IPS DF 6.9 (cell line): ENCODE measurements at places on chromosomes 5 and 9.

DNA sequence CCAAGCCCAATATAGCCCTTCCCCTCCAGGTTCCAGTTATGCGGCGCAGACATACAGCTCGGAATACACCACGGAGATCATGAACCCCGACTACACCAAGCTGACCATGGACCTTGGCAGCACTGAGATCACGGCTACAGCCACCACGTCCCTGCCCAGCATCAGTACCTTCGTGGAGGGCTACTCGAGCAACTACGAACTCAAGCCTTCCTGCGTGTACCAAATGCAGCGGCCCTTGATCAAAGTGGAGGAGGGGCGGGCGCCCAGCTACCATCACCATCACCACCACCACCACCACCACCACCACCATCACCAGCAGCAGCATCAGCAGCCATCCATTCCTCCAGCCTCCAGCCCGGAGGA, 6.3 kb downstream of the NR4A3 start:
- DNase-seq, result no peak
- no peak overlapping the region for H3K27ac ChIP-seq
- H3K4me3 ChIP-seq, result peak overlapping the region; percentile 3; the same call in 1 of the 2 replicates
- H3K4me1 ChIP-seq, result peaks cover 7% of the 10 kb centered on the region
- no peaks in the 10 kb centered on the region for H3K36me3 ChIP-seq
- H3K27me3 ChIP-seq, result peaks cover 64% of the 10 kb centered on the region

- no peaks in the 10 kb centered on the region for H3K27me3 ChIP-seq
- no peak overlapping the region for H3K27ac ChIP-seq
- H3K4me1 ChIP-seq, result no peaks in the 10 kb centered on the region
- no peak overlapping the region for H3K4me3 ChIP-seq
- no peaks in the 10 kb centered on the region for H3K36me3 ChIP-seq
These were observed 15.0 kb downstream of the SMAD5 start for GRCh38 chr5:136147632-136148031.

- H3K27ac ChIP-seq, result no peak overlapping the region
- no peak for DNase-seq
- no peaks in the 10 kb centered on the region for H3K4me1 ChIP-seq
- H3K4me3 ChIP-seq, result no peak overlapping the region
These were observed 415.3 kb downstream of the MAN2A1 start for GRCh38 chr5:110104726-110105669.

GRCh38 chr9:20804489-20805250, 120.6 kb downstream of the FOCAD start:
- no peaks in the 10 kb centered on the region for H3K36me3 ChIP-seq
- H3K4me1 ChIP-seq, result no peaks in the 10 kb centered on the region
- no peak overlapping the region for H3K27ac ChIP-seq
- DNase-seq, result no peak
- no peaks in the 10 kb centered on the region for H3K27me3 ChIP-seq
- no peak overlapping the region for H3K4me3 ChIP-seq

DNA sequence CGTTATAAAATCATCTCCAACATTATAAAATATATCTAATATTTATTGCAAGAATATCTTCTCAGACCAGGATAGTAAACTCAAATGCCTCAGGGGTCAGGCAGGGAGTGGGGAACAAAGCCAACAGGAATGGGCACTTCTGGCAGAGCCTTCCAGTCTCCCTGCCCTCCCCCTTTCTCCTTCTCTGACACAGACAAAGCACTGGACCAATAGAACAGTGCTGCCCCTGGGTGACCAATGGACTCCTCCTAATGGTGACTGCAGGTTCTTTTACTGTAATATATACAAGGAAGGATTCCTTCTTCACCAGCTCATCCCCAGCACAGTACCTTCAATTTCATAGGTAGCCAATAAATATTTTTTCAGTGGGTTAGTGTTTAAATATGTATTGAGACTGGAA, 31.1 kb upstream of the MAMDC2 start:
- no peaks in the 10 kb centered on the region for H3K27me3 ChIP-seq
- H3K27ac ChIP-seq, result no peak overlapping the region

- no peak overlapping the region for H3K4me3 ChIP-seq
- H3K36me3 ChIP-seq, result no peaks in the 10 kb centered on the region
- H3K27me3 ChIP-seq, result no peaks in the 10 kb centered on the region
- H3K27ac ChIP-seq, result no peak overlapping the region
- DNase-seq, result no peak
These were observed 86.9 kb upstream of the ALDH1B1 start for GRCh38 chr9:38305582-38305981.

- H3K27me3 ChIP-seq, result no peaks in the 10 kb centered on the region
- H3K36me3 ChIP-seq, result no peaks in the 10 kb centered on the region
- no peak for DNase-seq
- H3K27ac ChIP-seq, result no peak overlapping the region
These were observed 49.7 kb downstream of the C5orf15 start for GRCh38 chr5:133918731-133919130.

DNA sequence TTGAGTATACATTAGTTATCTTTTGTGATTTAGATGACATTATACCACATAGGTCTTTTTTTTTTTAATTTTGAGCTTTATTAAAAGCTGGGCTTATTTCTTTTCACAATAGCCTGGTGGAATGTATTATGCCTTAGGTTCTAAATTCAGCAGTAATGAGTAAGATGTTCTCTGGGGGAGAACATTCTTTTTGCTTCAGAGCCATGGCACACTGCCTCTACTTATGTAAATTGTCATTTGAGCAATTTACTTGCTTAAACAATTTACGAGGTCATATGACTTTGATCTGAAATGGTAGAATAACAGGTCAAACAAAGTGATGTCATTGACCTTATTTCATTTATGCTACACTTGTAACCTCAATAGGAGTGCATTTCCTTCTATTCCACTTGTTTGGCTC, 154.2 kb downstream of the FOCAD start:
- H3K27me3 ChIP-seq, result no peaks in the 10 kb centered on the region
- H3K27ac ChIP-seq, result no peak overlapping the region
- H3K36me3 ChIP-seq, result no peaks in the 10 kb centered on the region
- no peak overlapping the region for H3K4me3 ChIP-seq
- no peak for DNase-seq
- no peaks in the 10 kb centered on the region for H3K4me1 ChIP-seq

DNA sequence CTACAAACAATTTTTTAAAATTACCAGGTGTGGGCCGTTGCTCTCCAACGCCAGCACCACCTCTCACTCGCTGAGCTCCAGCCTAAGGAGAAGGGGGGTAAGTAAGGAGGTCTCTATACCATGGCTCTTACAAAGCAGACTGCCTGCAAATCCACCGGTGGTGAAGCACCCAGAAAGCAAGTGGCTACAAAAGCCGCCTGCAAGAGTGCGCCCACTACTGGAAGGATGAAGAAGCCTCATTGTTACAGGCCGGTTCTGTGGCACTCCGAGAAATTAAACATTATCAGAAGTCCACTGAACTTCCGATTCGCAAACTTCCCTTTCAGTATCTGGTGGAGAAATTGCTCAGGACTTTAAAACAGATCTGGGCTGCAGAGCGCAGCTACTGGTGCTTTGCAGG, 46.0 kb downstream of the CDO1 start:
- no peak overlapping the region for H3K27ac ChIP-seq
- H3K36me3 ChIP-seq, result no peaks in the 10 kb centered on the region
- DNase-seq, result peak; percentile 45
- no peaks in the 10 kb centered on the region for H3K27me3 ChIP-seq

GRCh38 chr5:79856456-79857055, 134.5 kb downstream of the MTX3 start:
- no peaks in the 10 kb centered on the region for H3K4me1 ChIP-seq
- H3K27ac ChIP-seq, result no peak overlapping the region
- no peak for DNase-seq
- no peaks in the 10 kb centered on the region for H3K36me3 ChIP-seq

- H3K27ac ChIP-seq, result no peak overlapping the region
- no peak overlapping the region for H3K4me3 ChIP-seq
- H3K36me3 ChIP-seq, result peaks cover 14% of the 10 kb centered on the region; the same call in 1 of the 2 replicates
- H3K27me3 ChIP-seq, result no peaks in the 10 kb centered on the region
- no peak for DNase-seq
- H3K4me1 ChIP-seq, result no peaks in the 10 kb centered on the region
These were observed 21.6 kb downstream of the NFX1 start for GRCh38 chr9:33311953-33312352.

GRCh38 chr5:150788977-150789376, 10.4 kb downstream of the SMIM3 start:
- H3K27me3 ChIP-seq, result no peaks in the 10 kb centered on the region
- no peaks in the 10 kb centered on the region for H3K36me3 ChIP-seq
- no peak overlapping the region for H3K4me3 ChIP-seq
- no peak overlapping the region for H3K27ac ChIP-seq
- no peak for DNase-seq
- H3K4me1 ChIP-seq, result no peaks in the 10 kb centered on the region

DNA sequence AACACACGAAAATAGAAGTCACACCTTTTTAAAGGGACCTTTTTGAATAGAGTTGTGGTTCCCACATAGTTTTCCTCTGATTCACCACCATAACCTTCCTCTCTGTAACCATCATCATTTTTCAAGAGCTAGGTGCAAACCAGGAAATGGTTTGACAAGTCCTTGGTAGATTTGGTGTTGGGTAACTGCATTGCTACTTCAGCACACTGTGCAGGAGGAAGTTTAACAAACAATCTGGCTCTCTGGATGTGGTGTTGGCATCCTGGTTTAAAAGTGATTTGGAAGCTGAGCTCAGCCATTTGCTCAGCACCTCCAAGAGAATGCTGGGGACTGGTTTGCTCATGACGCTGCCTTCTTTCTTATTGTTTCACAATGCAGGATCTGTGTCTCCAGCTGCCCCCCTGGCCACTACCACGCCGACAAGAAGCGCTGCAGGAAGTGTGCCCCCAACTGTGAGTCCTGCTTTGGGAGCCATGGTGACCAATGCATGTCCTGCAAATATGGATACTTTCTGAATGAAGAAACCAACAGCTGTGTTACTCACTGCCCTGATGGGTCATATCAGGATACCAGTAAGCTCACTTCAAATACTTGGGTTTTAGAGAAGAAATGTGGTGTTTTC, 213.1 kb downstream of the RFK start:
- H3K4me3 ChIP-seq, result no peak overlapping the region
- DNase-seq, result no peak
- H3K36me3 ChIP-seq, result no peaks in the 10 kb centered on the region
- H3K4me1 ChIP-seq, result 0 out of 2 replicates have a peak, but pooled peaks cover 1% of the 10 kb centered on the region
- no peak overlapping the region for H3K27ac ChIP-seq

GRCh38 chr9:116504893-116505480, 182.1 kb upstream of the TRIM32 start:
- H3K27me3 ChIP-seq, result no peaks in the 10 kb centered on the region
- H3K4me3 ChIP-seq, result no peak overlapping the region
- H3K4me1 ChIP-seq, result no peaks in the 10 kb centered on the region

- H3K4me3 ChIP-seq, result no peak overlapping the region
- DNase-seq, result no peak
- H3K36me3 ChIP-seq, result no peaks in the 10 kb centered on the region
- peaks cover 49% of the 10 kb centered on the region for H3K27me3 ChIP-seq
- H3K4me1 ChIP-seq, result peaks cover 5% of the 10 kb centered on the region
These were observed 105.6 kb downstream of the PSD2 start for GRCh38 chr5:139901251-139901575.

DNA sequence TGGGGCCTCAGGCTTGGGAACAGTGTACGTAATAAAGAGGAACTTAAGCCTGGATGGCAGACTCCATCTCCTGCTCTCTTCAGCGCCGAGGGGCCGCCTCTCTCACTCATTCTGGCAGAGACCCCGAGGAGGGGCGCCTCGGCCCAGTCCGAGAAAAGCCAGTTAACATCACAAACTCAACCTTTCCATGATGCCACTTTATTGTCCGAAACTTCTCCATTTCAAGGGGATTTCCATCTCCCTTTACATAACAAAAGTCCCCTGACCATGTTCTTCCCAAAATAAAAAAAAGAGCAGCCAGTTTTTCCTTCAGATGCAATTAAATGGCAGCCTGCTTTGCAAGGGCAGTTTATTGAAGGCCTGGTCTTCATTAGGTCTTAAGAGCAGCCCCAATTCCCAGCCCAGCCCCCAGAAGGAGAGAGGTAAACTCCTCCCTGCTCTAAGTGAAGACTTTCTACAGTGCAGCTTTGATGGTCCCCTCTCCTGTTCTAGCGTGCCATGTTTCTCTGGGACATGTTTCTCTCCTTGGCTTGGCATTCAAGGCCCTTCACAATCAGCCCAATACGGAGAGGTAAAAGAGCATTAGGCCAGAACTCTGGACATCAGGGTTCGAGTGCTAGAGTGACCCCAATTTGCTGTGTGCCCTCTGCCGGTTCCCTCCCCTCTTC, 19.5 kb upstream of the RAB14 start:
- DNase-seq, result peak; percentile 41
- H3K36me3 ChIP-seq, result no peaks in the 10 kb centered on the region
- no peak overlapping the region for H3K27ac ChIP-seq
- peaks cover 3% of the 10 kb centered on the region; the same call in 1 of the 2 replicates for H3K4me1 ChIP-seq

- H3K4me3 ChIP-seq, result no peak overlapping the region
- H3K36me3 ChIP-seq, result no peaks in the 10 kb centered on the region
- DNase-seq, result no peak
- no peak overlapping the region for H3K27ac ChIP-seq
- no peaks in the 10 kb centered on the region for H3K27me3 ChIP-seq
These were observed 180.9 kb downstream of the AOPEP start for GRCh38 chr9:94907264-94907936.

- no peak overlapping the region for H3K4me3 ChIP-seq
- no peak overlapping the region for H3K27ac ChIP-seq
These were observed 10.4 kb downstream of the SHB start for GRCh38 chr9:38058452-38059232.

- no peak for DNase-seq
- no peaks in the 10 kb centered on the region for H3K36me3 ChIP-seq
- H3K4me1 ChIP-seq, result peaks cover 5% of the 10 kb centered on the region
- no peak overlapping the region for H3K27ac ChIP-seq
- peak overlapping the region; percentile 30; the same call in 1 of the 2 replicates for H3K4me3 ChIP-seq
These were observed 8.3 kb downstream of the OTP start for GRCh38 chr5:77630114-77630680.

- H3K27ac ChIP-seq, result no peak overlapping the region
- H3K27me3 ChIP-seq, result no peaks in the 10 kb centered on the region
- H3K4me3 ChIP-seq, result no peak overlapping the region
- H3K36me3 ChIP-seq, result peaks cover 6% of the 10 kb centered on the region; the same call in 1 of the 2 replicates
- no peak for DNase-seq
- H3K4me1 ChIP-seq, result no peaks in the 10 kb centered on the region
These were observed 2.7 kb downstream of the MTRR start for GRCh38 chr5:7871653-7872052.

DNA sequence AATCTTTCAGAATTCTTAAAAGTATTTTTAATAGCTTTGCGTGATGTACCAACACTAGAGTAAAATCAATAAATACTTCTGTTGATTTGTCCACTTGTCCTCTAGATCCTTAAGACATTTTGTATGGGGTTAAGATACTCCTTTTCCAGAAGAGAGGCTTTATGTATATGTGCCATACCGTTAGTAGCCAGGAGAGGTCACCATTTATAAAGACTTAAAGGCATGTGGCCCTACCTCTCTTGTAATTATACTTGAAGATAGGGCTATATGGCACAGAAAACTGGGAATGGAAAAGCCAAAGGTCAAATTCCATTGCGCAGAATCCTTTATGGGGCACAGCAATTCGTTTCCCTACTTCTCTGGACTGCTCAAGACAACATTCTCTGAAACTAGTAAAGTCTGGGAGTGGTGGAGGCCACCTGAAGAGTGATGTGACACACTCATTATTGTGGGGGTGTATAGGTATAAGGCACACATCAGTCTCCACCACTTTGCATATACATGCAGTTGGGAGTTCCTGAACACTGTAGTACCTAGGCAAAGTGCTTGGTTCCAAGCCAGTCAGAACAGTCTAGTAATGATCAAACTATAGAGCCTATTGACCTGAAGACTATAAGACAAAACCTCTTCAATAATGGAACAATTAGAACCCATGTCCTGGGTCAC, 140.1 kb upstream of the FBXL17 start:
- no peak overlapping the region for H3K27ac ChIP-seq
- no peaks in the 10 kb centered on the region; the same call in 1 of the 2 replicates for H3K4me1 ChIP-seq
- H3K4me3 ChIP-seq, result no peak overlapping the region
- DNase-seq, result peak; percentile 52
- H3K27me3 ChIP-seq, result no peaks in the 10 kb centered on the region
